ENCODE measurements at places on chromosomes 1 and 21.
A peak's percentile ranks its signal among the peaks of the same experiment; 100 is the strongest.

- no peak for DNase-seq
Measured at GRCh38 chr21:24881506-24881905, 725.8 kb downstream of the MRPL39 start.

- no peak for DNase-seq
Measured at GRCh38 chr1:81330521-81330920, 470.2 kb upstream of the ADGRL2 start.

DNA sequence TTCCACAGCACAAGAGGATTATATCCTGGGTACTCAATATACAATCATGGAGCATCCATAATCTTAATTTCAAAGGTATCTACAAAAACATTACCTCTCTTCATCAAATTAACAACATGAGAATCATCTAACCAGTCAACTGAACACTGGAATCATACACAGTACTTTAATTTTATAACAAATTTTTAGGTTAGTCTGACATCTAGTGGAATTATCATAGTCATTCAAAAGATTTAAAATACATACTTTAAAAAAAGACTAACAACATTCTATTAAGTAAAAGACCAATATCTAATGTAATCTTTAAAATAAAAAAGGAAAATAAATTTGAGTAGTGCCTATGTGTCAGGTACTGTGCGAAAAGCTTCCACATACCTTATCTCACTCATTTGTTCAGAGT, 16.8 kb upstream of the SH3GLB1 start:
- DNase-seq, result no peak

DNA sequence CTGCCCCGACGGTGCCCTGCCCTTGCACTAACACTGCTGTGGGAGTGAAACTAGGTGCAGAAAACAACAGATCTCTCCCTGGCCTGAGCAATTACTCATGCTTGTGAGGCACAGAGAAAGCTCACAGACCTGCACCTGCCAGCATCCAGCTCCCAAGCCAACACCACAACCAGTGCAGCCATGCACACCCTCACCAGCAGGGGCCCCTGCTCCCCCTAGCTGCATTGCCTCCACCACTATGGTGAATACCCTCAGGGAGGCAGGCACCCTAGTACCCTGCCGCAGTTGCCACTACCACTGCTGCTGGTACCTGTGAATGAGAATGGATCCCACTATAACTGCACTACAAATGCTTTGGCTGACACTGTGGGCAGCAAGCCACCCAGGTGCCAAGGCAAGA, 7.1 kb upstream of the DIRAS3 start:
- peak; percentile 26 for DNase-seq

- DNase-seq, result no peak
Measured at GRCh38 chr1:210787800-210788199, 346.1 kb downstream of the KCNH1 start.

- DNase-seq, result peak; percentile 70
Measured at GRCh38 chr1:90579212-90579802, 137.8 kb downstream of the BARHL2 start.

DNA sequence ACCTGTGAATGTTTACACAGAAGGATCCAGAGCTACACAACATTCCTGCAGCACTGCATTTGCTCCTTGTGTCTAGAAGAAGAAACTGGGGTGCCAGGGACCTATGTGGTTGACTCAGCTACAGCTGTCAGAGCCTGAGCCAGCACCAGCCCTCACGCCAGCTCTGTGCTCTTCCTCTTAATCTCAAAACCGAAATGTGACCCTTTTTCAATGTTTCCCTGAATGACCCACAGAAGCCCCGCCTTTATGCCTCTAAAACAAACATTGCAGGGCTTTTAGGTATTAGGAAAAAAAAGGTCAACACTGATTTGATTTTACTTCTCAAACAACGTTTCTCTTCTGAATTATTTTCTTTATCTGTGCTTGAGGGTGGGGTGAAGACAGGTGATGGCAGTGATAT, 260.5 kb downstream of the DYRK1A start:
- DNase-seq, result no peak

- no peak for DNase-seq
Measured at GRCh38 chr1:82337635-82338034, 536.9 kb downstream of the ADGRL2 start.

- no peak for DNase-seq
Measured at GRCh38 chr1:180503280-180503862, 994 bp upstream of the ACBD6 start.

GRCh38 chr1:219498666-219499065, 114.2 kb downstream of the ZC3H11B start:
- no peak for DNase-seq

GRCh38 chr1:82801176-82801575, 1000.4 kb downstream of the ADGRL2 start:
- no peak for DNase-seq

- no peak for DNase-seq
Measured at GRCh38 chr1:244294599-244295224, 157.0 kb downstream of the ADSS2 start.

DNA sequence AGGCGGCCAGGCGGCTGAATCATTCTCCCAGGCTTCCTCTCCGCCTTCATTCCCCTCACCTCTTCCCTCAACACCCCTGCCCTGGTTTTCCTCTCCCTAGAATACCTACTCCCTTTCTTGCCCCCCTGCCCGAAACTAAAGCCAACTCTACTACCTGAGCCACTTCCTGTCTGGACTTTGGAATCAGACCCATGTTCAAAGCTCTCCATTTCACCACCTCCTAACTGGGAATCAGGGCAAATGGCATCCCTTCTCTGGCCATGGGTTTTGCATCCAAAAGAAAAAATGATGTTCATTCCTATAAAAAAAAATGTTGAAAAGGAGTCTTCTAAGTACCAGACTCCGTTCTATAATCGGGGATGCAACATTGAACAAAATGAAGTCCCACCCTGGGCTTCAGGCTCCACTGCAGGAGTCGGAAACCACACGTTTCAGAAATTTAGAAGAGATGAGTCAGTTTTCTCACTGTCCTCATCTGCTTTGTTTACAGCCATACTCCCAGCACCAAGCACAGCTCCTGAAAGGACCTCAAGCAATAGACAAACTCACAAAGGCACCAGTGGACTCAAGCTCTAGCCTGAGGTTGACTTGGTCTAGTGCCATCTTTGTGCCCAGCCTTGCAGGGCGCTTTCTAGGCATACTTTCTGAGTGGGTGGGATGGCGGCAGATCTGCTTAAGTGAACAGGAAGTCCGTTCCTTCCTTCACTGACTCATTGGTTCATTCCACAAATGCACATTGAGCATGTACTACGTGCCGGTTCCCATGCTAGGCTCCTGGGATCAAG, 176.2 kb downstream of the IGSF21 start:
- DNase-seq, result no peak

- DNase-seq, result no peak
Measured at GRCh38 chr1:150895618-150896017, 8.7 kb downstream of the CTXND2 start.

- DNase-seq, result no peak
Measured at GRCh38 chr1:71074681-71075080, 6.2 kb downstream of the ZRANB2 start.

DNA sequence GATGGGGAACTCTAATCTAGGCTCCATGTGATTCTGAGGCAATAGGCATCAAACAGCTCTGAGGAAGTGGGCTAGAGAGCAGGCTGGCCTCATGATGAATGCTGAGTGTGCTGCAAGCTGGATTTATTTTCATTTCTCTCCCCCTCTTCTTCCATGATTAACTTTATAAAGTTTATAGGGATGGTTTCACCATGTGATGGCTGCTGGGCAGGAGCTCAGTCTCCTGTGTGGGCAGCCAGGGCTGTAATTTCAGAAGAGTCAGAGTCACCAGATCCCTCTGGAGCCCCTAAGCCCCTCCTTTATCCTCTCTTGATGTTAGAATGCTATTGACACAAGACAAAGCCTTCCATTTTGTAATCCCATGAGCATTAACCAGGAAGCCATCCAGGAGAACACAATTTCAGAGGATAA, 143.6 kb downstream of the CNIH3 start:
- no peak for DNase-seq

DNA sequence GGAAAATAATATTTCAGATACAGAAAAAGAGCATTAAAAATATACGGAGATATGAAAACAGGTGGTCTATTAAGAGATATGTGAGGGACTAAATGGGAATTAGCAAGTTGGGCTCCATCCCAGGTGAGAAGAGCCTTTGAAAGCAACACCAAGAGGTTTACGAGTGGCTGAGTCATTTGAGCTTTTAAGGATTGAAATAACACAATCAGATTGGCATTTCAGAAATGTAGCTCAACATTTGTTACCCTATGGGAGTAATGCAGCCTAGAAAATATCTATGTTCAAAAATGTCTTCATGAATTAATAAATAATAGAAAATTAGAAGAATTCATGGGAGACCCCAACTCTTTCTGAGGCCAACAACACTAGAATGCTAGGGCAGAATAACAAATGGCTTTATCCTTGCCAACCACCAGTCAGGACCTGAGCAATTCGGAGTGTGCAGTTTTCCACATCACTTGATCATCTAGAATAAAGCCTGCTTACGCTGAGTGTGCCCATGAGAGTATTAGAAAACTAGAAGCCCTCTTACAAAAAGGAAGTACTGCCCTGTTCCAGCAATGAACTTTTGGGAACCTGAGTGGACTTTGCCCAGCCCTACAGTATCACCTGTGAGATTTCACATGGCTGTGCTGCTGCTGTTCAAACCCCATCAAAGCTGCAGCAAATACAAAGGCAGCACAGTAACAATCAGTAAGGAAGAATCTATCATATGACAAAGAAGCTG, 538.0 kb upstream of the CAMK1G start:
- DNase-seq, result no peak

- DNase-seq, result peak; percentile 60
Measured at GRCh38 chr1:241423541-241424479, 66.8 kb upstream of the RGS7 start.

DNA sequence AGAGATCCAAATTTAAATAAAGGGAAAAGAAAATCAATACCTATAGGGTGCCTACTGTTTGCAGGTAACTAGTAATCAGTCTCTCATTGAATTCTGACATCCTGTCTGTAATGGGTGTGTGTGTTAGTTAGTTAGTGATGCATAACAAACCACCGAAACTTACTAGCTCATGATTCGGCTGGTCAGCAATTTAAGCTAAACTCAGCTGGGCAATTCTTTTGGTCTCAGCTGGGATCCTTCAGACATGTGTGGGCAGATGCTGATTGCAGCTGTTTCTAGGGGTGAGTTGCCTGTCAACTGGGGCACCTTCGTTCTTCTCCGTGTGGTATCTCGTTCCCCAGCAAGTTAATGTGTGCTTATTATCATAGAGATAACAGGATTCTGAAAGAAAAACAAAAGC, 40.2 kb upstream of the ZNF124 start:
- DNase-seq, result no peak

DNA sequence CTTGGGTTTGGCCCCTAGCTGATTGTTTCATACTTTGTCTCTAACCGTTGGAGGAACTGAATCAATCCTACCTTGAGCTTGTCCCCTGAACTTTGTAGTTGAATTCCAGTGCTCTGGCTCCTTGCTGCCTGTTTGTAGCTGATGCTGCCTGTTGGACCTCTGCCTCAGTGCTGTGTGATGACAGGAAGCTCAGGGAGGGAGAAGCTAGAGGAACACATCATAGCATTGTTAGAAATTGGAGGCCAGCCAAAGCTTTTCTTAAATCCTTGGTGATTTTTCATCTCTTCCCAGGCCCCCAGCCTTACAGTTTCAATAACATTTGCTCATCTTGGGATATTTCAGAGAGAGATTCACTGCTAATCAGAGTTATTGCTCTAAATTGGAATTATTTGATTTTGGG, 34.0 kb downstream of the MACF1 start:
- DNase-seq, result no peak

DNA sequence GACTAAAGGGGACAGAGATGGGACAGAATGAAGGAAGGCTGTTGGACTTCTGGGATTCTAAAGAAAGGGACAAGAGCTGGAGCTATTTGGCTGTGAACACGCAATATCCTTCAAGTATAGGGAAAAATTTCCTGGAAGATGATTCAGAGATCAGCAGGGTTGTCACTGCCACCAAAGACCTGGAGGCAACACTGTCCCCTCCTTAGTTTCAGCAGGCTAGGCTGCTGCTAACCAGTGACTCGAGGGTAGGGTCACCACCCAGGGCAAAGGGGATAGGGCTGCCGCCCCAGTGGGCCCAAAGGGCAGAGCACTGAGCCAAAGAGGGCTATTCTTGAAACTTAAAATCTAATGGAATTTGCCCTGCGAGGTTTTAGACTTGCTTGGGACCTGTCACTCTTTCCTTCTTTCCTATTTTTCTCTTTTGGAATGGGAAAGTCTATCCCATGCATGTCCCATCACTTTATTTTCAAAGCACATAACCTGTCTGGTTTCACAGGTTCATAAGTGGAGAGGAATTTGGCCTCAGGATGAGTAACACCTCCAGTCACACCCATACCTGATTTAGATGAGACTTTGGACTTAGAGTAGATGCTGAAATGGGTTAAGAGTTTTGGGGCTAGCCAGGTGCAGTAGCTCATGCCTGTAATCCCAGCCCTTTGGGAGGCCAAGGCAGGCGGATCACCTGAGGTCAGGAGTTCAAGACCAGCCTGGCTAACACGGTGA, 11.9 kb downstream of the IFNLR1 start:
- DNase-seq, result no peak

GRCh38 chr21:15084668-15085067, 19.9 kb upstream of the NRIP1 start:
- no peak for DNase-seq

DNA sequence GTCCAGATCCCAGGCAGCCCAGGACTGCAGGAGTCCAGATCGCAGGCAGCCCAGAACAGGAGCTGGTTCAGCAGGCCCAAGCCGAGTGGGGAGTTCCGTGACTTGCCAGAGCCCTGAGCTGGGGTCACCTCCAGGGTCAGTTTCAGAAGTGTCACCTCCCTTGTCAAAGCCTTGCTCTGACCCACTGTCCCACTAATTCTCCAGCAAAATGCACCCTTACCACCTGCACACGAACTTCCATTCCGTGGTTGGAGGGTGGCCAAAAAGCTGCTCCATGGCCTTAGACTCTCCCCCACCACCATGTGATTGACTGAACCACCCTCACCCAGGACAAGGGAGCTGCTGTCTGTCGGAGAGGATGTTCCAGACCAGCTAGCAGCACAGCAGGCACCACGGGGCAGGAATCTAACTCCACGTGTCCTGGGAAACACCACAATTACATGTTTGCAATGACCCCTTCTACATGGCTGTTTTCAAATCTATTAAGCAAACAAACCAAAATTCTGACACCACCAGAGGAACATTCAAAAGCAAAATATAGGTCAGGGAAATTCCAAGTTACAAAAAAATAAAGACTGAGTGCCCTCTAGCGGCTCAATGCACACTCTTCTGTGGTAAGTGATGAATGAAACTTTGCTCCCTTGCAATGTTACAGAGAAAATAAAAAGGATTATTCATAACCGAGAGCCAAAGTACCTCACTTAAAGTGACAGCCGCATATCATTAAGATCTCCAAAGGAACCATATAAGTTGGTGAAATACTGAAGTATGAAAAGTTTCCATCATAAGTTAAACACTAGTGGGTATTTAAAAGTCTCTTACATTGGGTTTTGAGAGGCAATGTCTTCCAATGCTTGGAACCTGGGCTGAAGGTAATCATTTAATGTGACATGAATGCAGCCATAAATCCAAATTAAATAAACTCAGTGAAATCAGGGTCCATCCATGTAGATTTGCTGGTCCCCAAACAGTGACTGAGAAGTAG, 76.3 kb downstream of the NPHP4 start:
- DNase-seq, result peak; percentile 48

GRCh38 chr21:44267655-44268142, 6.0 kb upstream of the DNMT3L start:
- DNase-seq, result peak; percentile 55

Measured in iPS-NIHi11 (cell line).